Activated CD4-positive, alpha-beta T cell treated with anti-CD3 and anti-CD28 coated beads, Interleukin-2, amount 10 ng/mL, durations not matched to agents 7 days and 5 days (primary cell): ENCODE measurements at places on chromosomes 4 and X. TPM values are rescaled to one million over a fixed set of nuclear protein-coding genes. Genes with fewer than 3 reads are reported as not detected.
A peak's percentile ranks its signal among the peaks of the same experiment; 100 is the strongest.

DNA sequence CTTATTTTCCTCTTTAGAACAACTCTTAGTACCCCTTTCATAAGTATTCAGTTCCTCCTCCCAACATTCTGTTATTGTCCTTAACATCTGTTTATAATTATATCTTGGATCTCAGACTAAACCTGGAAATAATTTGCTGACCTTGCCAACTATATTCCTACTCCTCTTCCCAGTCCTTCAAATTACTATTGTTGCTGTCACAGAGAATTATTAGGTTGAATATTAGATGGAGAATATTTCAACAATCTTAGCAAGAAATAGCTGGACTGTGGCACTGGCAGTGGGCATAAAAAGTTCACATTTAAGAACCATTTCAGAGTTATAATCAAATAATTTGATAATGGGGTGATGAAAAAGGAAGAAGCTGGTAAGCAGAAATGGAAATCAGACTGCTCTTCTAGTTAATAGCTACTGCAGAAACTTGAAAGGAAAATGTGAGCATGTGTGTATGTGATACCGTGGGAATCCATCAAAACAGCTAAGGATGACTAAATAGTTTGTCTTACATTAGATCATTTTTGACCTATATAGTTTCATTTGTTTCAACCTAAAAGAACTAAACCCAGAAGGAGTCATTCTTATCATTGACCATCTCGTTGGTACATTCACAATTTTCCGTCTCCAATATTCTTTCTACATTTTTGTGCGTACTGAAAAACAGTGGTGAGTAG lies 43.3 kb upstream of the PRDM8 start:
- DNase-seq: no peak

DNA sequence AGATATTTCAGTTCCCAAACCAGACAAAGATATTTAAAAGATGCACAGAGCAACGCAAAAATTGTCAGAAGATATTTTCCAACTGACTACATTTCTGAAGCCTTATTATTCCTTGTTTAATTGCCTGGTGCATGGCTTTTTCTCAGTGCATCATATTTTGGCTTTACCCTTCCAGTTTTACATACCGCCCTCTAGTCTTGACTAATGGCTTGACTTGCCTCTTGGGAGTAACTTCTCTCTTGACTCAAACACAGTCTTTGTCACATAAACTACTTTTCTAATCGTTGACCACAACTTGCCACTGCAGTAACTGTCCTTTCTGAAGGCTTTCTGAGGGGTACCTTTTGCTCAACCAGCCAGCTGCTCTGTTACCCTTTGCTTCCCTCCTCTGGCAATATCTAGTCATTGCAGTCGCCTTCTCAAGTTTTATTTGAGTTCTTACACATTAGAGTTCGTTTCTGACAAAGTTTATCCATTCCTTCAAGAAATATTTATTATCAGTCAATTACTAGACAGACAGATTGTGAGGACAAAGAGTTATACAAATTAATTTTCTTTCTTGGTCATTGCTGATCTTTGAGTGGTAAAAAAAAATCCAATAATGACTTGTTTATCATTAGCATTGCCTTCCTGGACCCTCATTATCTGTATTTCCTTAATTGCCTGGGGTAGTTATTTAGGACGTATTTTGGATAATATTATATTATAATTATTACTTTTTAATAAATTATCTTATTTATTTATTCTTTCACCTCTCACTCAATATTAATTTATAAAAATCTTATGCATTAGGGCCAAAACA lies 506.9 kb upstream of the PCDH10 start:
- no peak for DNase-seq

GRCh38 chr4:108622022-108622421 lies 1.6 kb downstream of the RPL34 start:
- no peak for DNase-seq

- DNase-seq: no peak
Measured at GRCh38 chrX:12240491-12240890, 102.2 kb downstream of the FRMPD4 start.

GRCh38 chr4:743463-744211 lies 38.0 kb downstream of the PCGF3 start:
- DNase-seq: no peak

GRCh38 chr4:6473264-6474052 lies 1.0 kb upstream of the PPP2R2C start:
- peak; percentile 1 for DNase-seq

DNA sequence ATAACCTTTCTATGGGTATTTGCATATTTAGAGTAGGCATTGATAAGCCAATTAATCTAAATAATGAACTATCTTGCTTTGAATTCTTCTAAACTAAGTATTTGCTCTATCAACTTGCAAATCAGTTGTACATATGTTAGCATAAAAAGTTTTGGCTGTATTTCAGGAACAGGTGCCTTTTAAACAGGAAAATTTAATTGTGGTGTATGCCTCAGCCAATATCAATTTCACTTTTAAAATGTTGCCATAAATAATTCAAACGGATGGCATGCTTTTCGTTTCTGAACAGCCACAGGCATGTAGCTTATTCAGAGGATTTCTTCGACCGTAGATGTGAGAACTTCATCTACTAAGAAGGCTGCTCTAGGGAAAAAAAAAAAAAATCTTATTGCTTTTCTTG lies 99.9 kb downstream of the DCLK2 start:
- DNase-seq: no peak

GRCh38 chrX:120260369-120260768 lies 9.8 kb downstream of the ZBTB33 start:
- no peak for DNase-seq

DNA sequence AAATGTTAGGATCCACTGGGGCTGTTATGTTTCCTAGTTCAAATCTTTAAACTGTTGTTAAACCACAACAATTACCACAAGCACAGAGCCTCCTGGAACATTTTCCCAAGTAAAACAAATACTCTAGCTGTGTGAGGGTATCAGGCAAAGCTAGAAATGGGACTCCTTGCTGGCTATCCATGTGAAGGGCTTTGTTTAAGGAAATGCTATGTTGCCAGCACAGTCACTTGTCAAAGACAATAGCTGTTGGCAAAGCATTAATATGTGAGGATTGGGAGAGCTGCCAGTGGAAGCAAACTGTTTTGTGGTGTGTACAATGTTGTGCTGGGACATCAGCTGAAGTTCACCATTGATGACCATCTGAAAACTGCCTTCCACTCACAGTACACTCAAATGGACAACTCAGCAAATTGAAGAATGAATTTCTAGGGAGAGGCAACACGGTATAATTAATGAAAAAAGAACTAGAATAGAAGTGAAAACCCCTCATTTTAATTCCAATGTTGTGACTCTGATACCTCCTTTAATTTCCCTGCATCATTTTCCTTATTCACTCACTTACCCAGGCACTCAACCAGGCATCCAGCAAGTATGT lies 100.8 kb downstream of the ANXA3 start:
- DNase-seq: no peak

- no peak for DNase-seq
Measured at GRCh38 chrX:37488323-37488722, 83.1 kb upstream of the LANCL3 start.

DNA sequence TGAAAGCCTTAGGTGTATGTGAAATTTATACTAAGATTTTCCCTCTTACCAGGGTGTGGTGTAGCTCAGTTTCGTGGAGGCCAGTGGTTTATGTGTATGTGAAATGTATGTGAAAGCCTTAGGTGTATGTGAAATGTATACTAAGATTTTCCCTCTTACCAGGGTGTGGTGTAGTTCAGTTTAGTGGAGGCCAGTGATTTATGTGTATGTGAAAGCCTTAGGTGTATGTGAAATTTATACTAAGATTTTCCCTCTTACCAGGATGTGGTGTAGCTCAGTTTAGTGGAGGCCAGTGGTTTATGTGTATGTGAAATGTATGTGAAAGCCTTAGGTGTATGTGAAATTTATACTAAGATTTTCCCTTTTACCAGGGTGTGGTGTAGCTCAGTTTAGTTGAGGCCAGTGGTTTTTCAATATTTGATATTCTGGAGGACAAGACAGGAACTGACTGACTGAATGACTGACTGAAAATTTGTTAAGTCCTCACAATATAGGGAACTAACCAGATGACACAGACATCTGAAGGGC lies 143.7 kb downstream of the NEXMIF start:
- no peak for DNase-seq

DNA sequence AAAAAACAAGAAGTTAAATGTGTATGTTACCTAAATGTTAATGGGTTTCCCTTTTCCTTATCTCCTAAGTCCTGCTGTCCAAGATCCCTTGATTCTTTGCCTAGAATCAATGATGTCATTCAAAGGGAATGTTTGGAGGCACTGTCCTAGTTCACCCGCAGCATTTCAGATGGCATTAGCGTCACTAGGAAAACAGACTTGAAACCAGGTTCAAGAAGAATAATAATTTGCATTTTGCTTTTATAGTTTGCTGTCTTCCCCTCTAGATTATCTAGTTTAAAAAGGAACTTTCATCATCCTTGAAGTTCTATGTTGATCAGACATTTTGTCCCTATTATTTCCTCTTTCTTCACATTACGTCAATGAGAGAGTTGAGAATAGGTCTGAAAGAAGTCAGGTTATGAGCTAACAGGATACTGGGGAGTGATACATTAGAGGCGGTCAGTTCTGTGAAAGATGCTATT lies 234.1 kb upstream of the PGRMC2 start:
- no peak for DNase-seq

DNA sequence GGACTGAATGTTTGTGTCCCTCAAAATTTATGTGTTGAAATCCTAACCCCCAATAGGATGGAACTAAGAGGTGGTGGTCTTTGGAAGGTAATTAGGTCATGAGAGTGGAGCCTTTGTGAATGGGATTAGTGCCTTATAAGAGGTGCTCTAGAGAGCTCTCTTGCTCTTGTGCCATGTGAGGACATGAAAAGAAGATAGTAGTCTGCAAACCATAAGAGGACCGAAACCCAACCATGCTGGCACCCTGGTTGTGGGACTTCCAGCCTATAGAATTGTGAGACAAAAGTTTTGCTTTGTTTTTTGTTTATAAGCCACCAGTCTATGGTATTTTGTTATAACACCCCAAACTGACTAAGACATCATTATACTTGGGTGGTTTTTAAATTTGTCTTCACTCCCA lies 417.1 kb downstream of the ANKRD50 start:
- no peak for DNase-seq

- no peak for DNase-seq
Measured at GRCh38 chr4:29948858-29949257, 771.3 kb upstream of the PCDH7 start.

DNA sequence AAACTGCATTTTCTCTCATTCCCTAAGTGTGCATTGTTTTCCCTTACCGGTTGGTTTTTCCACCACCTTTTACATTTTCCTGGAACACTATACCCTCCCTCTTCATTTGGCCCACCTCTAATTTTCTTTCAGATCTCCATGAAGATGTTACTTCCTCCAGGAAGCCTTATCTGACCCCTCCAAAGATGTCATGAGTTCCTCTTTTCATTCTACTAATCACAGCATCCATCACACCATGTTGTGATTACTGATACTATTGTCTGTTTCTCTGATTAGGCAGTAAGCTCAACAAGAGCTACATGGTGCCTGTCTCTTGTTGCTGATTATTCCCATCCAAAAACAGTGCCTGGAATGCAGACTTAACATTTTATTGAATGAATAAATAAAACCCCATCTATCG lies 2.9 kb upstream of the AFP start:
- no peak for DNase-seq

- no peak for DNase-seq
Measured at GRCh38 chrX:115642311-115642710, 81.3 kb downstream of the PLS3 start.

DNA sequence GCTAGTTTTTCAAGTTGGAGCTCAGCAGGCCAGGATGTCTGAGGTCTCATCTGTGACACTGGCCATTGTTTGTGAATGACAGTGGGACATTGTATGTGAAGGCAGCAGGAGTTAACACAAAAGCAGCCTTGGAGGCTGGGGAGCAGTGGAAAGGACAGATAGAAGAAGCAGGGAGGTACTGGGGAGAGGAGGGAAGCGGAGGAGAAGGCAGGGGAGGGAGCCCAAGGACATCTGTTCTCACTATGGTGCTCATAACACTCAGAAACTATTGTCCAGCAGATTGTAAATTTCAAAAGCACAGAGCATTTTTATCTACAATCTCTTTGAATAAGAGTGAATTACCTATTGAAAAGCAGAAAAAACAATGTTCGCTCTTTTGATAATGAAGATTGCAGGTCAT lies 253.6 kb upstream of the DIPK2B start:
- DNase-seq: no peak

DNA sequence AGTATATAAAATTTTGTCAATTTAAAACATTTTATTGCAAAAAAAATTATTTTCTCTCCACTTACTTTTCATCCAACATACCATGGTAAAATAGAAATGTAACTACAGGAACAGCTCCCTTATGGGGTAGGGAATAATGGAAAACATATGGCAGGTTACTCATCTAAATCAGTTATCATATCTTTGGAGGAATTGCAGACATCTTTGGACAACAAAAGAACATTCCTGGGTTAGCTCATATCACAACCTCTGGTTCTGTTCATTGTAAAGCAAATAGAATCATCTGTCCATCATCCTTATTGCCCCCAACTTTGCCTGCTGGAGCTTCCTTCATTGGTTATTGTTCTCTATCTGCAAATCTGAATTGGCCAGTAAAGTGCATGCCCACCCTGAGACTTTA lies 387.5 kb upstream of the GRID2 start:
- no peak for DNase-seq

- DNase-seq: no peak
Measured at GRCh38 chr4:184346682-184347081, 127.7 kb downstream of the IRF2 start.

GRCh38 chr4:148093065-148093464 lies 349.1 kb downstream of the NR3C2 start:
- DNase-seq: no peak

GRCh38 chr4:1763550-1764080 lies 29.5 kb upstream of the FGFR3 start:
- DNase-seq: no peak

DNA sequence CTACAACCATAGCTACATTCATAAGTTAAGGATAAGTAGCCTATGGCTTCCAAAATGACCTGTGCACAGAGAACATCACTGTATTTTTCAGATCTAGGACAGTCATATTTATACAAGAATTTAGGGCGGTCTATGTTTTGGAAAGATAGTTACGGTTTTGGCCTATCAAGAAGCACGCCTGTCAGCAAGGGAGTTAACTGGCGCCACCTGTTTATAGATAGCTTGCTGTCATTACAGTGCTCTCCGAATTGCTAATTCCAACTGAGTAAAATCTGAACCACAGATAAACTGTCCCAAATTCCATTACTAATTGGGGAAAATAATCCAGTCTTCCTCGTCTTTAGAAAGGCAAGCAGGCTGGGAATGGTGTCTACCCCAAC lies 646 bp downstream of the ABCB7 start:
- DNase-seq: no peak

- no peak for DNase-seq
Measured at GRCh38 chr4:85406185-85406584, 68.8 kb upstream of the ARHGAP24 start.

GRCh38 chrX:29269390-29269789 lies 682.1 kb downstream of the IL1RAPL1 start:
- no peak for DNase-seq

The VCX3A gene
- total RNA-seq: not detected

The ASMT gene
- total RNA-seq: not detected

The NEIL3 gene
- total RNA-seq: 38.9 TPM

The RIPPLY1 gene
- total RNA-seq: not detected

The AKAP17A gene
- total RNA-seq: 61.6 TPM

The NDNF gene
- total RNA-seq: 0.06 TPM

The RTL9 gene
- not detected for total RNA-seq

The TLR3 gene
- 0.97 TPM for total RNA-seq

The GRPR gene
- total RNA-seq: not detected

The GIMD1 gene
- total RNA-seq: not detected

The TIMM17B gene
- total RNA-seq: 39.9 TPM

The TXK gene
- 50.1 TPM for total RNA-seq

The SUPT20HL2 gene
- not detected for total RNA-seq

The GPC4 gene
- total RNA-seq: not detected
